ENCODE measurements at places on chromosomes 12 and 14. TPM values are rescaled to one million over a fixed set of nuclear protein-coding genes. Genes with fewer than 3 reads are reported as not detected.

- H3K27ac ChIP-seq, result no peak overlapping the region
- no peaks in the 10 kb centered on the region for H3K36me3 ChIP-seq
- H3K27me3 ChIP-seq, result no peaks in the 10 kb centered on the region
- H3K4me1 ChIP-seq, result peaks cover 4% of the 10 kb centered on the region
- no peak for DNase-seq
- H3K4me3 ChIP-seq, result no peak overlapping the region
Measured at GRCh38 chr14:71541271-71541670, 391.0 kb upstream of the RGS6 start.

Gene SLC25A21
- total RNA-seq, result 1.5 TPM

Gene CAPZA3
- total RNA-seq, result not detected

- H3K36me3 ChIP-seq, result peaks cover 19% of the 10 kb centered on the region
- peaks cover 31% of the 10 kb centered on the region for H3K4me1 ChIP-seq
- peak overlapping the region; percentile 83 for H3K27ac ChIP-seq
- H3K4me3 ChIP-seq, result peak overlapping the region; percentile 93
- no peaks in the 10 kb centered on the region for H3K27me3 ChIP-seq
- DNase-seq, result peak; percentile 69
Measured at GRCh38 chr14:24145690-24146452, 539 bp downstream of the PSME2 start.

- peaks cover 2% of the 10 kb centered on the region for H3K36me3 ChIP-seq
- H3K27ac ChIP-seq, result no peak overlapping the region
- H3K27me3 ChIP-seq, result no peaks in the 10 kb centered on the region
- no peak overlapping the region for H3K4me3 ChIP-seq
- H3K4me1 ChIP-seq, result peaks cover 30% of the 10 kb centered on the region
Measured at GRCh38 chr12:124451016-124451415, 116.4 kb downstream of the NCOR2 start.

Gene PRPH
- total RNA-seq, result not detected

DNA sequence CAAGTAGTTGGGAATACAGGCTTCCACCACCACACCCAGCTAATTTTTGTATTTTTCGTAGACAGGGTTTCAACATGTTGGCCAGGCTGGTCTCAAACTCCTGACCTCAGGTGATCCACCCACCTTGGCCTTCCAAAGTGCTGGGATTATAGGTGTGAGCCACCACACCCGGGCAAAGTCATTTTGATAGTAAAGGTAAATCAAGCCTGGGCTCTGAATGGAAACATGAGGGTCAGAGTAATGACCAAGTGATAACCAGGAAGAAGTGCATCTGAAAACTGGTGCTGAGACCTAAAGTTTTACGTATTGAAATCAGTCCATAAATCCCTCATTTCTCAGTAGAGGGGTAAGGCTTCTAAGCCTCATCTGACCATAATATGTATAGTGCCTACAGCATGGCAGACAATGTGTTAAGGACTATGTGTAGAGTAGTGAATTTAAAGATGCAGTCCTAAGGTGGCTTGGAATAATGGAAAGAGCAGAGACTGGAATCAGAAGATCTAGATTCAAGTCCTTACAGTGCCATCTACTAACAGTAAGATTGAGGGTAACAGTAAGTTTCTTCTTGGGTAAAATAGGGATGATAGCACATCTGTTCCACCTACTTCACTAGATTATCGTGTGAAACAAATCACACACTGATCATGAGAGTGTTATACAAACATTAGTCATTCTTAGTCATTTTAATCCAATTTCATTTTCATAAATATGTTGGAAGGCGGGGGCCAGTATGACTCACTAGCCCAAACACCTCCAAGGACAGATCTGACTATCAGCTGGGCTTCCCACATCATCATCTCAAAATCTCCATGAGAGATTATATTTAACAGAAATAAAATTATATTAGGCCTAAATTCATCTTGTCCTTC, 11.2 kb downstream of the MAP4K5 start:
- H3K4me3 ChIP-seq, result no peak overlapping the region
- peak overlapping the region; percentile 91 for H3K27ac ChIP-seq
- peaks cover 6% of the 10 kb centered on the region for H3K36me3 ChIP-seq
- DNase-seq, result peak; percentile 89
- H3K27me3 ChIP-seq, result no peaks in the 10 kb centered on the region

DNA sequence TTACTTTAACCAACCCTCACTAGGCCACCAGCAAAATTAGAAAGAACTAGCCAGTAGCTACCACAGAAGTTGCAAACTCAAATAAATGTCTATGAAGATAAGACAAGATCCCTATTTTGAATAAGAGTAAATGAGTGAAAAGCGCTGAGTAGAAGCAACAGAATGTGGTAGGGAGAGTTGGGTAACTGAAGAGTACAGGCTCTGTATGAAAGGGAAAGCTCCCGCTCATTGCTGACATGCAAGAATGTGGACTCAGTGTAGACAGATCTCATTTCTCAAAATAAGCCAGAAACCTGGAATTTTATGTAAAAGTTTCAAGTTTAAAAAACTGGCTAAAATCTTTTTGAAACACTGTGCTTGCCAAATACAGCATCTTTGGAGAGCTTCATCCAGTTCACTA, 63.9 kb downstream of the NAV3 start:
- no peaks in the 10 kb centered on the region for H3K36me3 ChIP-seq
- H3K27me3 ChIP-seq, result no peaks in the 10 kb centered on the region
- H3K4me3 ChIP-seq, result no peak overlapping the region
- H3K27ac ChIP-seq, result no peak overlapping the region
- DNase-seq, result no peak
- no peaks in the 10 kb centered on the region for H3K4me1 ChIP-seq

- peaks cover 30% of the 10 kb centered on the region for H3K4me1 ChIP-seq
- peaks cover 27% of the 10 kb centered on the region for H3K27me3 ChIP-seq
- no peaks in the 10 kb centered on the region for H3K36me3 ChIP-seq
- H3K4me3 ChIP-seq, result no peak overlapping the region
- DNase-seq, result no peak
Measured at GRCh38 chr12:57241402-57242310, 9.3 kb downstream of the STAC3 start.

DNA sequence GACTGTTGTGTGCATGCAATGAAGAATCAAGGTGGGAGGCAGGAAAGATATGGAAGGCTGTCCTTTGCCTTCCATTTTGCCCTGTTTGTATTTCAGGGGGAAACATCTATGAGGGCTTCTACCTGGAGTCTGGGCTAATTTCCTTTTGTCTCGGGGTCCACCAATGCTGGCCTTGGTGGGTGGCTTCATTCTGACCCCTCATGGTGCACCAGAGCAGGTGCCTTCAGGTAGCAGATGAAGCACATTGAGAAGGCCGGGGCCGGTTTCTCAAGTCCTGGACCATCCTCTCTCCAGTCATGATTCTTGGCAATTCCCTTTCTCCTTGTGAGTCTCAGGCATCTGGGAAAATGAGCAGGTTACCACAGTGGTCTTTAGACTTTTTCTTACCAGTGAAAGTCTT, 47.2 kb downstream of the RPH3A start:
- no peaks in the 10 kb centered on the region for H3K27me3 ChIP-seq
- no peak overlapping the region for H3K4me3 ChIP-seq
- peaks cover 46% of the 10 kb centered on the region for H3K4me1 ChIP-seq
- H3K36me3 ChIP-seq, result no peaks in the 10 kb centered on the region
- peak overlapping the region; percentile 71 for H3K27ac ChIP-seq

DNA sequence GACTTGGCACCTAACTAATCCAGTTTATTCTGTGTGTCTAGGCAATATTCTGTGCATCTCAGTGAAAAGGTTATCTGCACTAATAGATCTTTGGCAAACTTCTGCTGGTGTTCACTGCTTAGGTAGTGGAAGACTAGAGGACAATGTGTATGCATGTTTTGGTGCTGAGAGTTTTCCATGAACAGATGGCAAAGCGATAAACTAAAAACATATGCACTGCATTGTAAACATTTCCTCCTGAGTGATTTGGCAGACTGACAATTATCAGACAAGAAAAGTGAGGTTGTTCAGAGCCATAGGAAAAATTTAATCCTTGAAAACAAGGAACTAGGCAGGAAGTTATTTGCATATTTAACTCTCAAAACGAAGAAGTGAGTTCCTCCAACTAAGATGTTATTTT, 400.4 kb downstream of the ATP23 start:
- peaks cover 6% of the 10 kb centered on the region for H3K4me1 ChIP-seq
- peak; percentile 64 for DNase-seq
- no peaks in the 10 kb centered on the region for H3K27me3 ChIP-seq
- no peak overlapping the region for H3K27ac ChIP-seq

DNA sequence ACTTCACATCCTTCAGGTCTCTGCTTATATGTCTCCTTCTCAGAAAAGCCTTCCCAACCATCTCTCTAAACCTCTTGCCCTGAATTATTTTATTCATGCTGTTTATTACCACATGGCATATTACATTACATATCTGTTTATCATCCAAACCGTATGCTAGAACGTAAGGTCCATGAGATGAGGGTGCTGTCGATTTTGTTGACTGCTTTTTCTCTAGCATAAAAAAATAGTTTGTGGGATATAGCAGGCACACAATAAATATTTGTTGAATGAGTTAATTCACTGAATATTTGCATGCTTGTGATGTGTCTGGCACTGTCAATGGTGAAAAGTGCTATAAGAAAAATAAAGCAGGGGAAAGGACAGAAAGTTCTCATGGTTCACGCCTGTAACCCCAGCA, 22.9 kb downstream of the SAMD4A start:
- H3K27ac ChIP-seq, result no peak overlapping the region
- H3K4me1 ChIP-seq, result peaks cover 35% of the 10 kb centered on the region
- H3K27me3 ChIP-seq, result no peaks in the 10 kb centered on the region
- DNase-seq, result no peak

DNA sequence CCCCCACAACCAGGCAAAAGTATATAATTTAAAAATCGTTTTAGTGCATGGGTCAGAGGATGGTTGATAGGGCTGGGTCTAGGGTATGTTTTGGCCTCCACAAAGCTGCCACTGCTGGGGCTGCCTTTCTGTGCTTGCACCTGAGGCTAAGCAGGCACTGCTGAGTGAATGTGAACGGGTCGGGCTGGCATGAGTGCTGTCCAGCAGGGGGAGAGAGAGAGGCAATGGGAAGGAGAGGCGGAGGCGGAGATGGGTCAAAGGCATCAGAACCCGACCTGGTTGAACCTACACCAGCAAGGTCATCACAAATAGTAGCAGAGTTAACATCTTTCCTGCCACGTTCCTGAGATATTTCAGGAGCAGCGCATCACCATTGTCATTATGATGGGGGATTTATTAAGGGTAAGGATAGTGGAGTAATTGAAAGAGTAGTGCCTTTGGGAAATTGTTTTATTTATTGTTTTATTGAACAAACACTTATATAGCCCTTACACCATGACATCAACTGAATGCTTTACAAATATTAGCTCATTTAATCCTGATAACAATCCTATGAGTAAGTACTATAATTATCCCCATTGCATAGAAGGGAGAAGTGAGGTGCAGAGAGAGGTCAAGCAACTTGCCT, 5.8 kb upstream of the NRXN3 start:
- no peak overlapping the region for H3K27ac ChIP-seq
- no peaks in the 10 kb centered on the region for H3K36me3 ChIP-seq
- no peaks in the 10 kb centered on the region for H3K27me3 ChIP-seq
- H3K4me1 ChIP-seq, result peaks cover 7% of the 10 kb centered on the region
- DNase-seq, result no peak

DNA sequence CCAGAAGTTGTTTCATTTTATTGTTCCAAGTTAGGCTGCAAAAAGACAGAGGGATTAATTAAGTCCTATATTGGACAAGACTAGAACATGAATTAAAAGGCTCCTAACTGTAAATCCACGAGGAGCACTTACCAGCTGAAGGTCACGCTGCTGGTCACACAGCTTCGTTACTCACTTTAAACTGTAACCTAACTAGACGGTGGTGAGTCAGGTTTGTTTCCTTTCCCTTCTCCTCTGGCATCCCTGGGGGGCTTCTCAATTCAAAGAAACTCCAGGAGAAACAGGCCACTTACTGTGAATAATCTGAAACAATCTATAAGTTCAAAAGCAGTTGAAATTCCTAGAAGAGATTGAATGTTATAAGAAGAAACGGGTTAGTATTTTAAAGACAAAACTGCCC, 331.4 kb downstream of the BCAT1 start:
- H3K27me3 ChIP-seq, result no peaks in the 10 kb centered on the region
- DNase-seq, result peak; percentile 62
- peaks cover 19% of the 10 kb centered on the region for H3K4me1 ChIP-seq
- no peaks in the 10 kb centered on the region for H3K36me3 ChIP-seq
- H3K4me3 ChIP-seq, result no peak overlapping the region

DNA sequence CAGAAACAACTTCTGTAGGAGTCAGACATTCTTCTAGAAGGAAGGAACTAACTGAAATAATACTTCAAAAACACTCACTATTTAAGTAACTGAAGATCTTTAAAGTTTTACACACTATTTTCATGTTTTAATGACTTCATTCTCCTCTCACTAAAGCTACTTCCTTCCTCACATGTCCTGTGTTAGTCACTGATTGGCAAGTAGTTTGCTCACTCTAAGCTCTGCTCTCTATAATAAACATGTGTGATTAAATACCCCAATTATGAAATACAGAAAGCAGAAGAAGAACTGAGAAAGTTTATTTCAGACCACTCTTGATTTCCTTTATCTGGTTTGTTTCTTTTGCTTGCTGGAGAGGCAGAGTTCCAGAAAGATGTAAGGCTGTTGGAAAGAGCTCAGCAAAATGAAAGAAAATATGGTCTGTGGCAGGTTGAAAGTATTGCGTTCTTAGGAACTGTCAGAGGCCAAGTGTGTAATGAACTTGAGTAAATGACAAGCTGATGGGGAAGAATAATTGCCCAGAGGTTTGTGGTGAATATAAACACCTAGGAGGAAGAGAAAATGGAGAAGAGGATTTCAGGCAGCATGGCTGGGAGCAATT, 522.0 kb upstream of the SEL1L start:
- no peak overlapping the region for H3K27ac ChIP-seq
- no peaks in the 10 kb centered on the region for H3K4me1 ChIP-seq
- no peak overlapping the region for H3K4me3 ChIP-seq
- H3K36me3 ChIP-seq, result no peaks in the 10 kb centered on the region
- no peak for DNase-seq

- no peaks in the 10 kb centered on the region for H3K36me3 ChIP-seq
- H3K4me1 ChIP-seq, result peaks cover 6% of the 10 kb centered on the region
- H3K27ac ChIP-seq, result no peak overlapping the region
- H3K27me3 ChIP-seq, result no peaks in the 10 kb centered on the region
Measured at GRCh38 chr12:123120452-123121166, 30.3 kb downstream of the PITPNM2 start.

GRCh38 chr12:124303579-124304313, 8.9 kb downstream of the RFLNA start:
- no peak overlapping the region for H3K27ac ChIP-seq
- DNase-seq, result no peak
- H3K4me3 ChIP-seq, result no peak overlapping the region
- H3K4me1 ChIP-seq, result no peaks in the 10 kb centered on the region
- peaks cover 6% of the 10 kb centered on the region for H3K27me3 ChIP-seq
- H3K36me3 ChIP-seq, result no peaks in the 10 kb centered on the region

DNA sequence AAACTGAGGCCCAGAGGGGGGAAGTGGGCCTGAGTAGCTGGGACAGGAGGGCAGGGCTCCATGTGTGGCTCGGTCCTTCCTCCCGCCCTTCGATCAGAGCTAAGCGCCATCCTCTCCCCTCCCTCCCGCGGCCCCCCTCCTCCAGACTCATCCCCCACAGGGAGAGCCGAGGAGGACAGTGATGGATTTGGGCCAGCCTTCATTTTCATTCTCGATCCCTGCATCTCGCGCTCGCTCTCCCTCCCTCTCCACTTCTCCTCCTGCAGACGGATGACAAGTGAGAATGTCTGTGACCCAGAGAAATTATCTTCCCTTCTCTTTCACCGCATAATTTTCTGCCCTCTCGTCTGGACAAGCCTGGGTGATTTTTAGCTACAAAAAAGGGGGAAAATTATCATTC, 183.3 kb downstream of the RBM19 start:
- peaks cover 19% of the 10 kb centered on the region for H3K27me3 ChIP-seq
- H3K36me3 ChIP-seq, result no peaks in the 10 kb centered on the region
- no peaks in the 10 kb centered on the region for H3K4me1 ChIP-seq

All from astrocyte (in vitro differentiated cells and primary cell).